ENCODE measurements at places on chromosomes 2 and 18.

DNA sequence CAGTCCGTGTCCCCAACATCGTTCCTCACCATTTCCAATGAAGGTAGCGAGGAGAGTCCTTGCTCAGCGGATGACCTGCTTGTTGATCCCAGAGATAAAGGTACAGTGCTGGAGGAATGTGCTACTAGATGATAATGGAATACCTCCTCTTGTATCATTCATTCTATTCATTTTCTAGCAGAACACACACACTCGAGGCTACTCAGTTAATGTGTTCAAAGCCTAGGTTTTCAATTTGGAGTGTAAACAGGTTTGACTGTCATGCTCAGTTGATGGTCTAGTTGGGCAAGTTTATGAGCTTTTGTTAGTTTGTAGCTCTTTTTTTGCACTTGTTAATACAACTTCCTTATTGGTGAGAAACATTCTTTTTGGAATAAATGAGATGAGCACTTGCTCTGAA is 114.2 kb downstream of the ICA1L start:
- DNase-seq: no peak

DNA sequence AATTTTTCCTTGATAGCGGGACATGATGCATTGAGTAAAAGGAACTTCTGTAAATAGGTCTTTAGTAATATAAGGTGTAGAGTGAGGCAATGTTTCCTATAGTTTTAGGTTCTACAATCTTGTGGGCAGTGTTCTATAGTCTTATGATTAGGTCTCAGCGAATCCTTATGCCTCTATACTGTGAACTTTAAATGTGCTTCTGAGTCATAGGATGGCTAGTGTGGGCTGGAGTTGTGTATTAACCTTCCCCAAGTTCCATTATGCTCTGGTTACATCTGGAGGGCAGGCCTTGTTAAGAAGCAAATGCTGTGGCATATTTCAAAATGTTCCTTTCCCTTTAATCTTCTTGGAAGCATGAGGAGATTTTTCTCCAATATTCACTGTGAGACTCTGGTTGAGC is 73.5 kb downstream of the ROCK2 start:
- no peak for DNase-seq

- DNase-seq: no peak
These were observed 1.4 kb downstream of the PSME4 start for GRCh38 chr2:53969285-53969967.

DNA sequence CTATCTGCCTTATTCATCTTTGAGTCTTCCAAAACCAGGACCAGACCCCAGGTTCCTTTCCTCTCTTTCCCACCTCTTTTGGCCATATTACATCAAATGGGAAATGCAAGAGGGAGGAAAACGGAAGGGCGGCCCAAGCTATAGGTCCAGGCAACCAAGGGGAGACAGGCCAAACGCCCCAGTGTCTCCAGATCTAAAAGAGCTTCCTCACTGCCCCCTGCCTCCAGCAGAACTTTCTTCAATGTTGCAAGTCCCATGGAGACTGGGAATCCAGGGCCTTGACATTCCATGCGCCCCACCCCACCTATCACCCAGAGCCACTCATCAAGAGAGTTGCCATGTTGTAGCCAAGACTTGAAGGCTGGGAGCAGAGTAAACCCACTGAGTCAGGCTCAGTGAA is 15.4 kb downstream of the TNS1 start:
- no peak for DNase-seq

DNA sequence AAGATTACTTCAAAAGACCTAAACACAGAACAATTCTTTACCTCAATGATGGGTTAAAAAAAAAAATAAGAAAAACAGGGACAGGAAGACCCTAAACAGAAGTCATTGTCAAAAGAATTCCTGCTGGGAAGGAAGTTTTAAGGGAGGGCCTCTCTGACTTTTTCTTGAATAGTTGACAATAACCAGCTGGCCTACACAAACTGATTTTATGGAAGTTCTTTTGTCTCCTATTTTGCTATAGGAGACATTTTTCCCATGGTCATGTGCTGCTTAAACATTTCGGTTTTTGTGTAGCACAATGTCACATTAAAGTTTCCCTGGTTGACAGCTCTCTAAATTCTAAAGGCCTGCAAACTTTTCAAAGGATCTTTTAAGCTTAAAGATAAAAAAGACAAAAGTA is 55.3 kb downstream of the RFTN2 start:
- DNase-seq: no peak

DNA sequence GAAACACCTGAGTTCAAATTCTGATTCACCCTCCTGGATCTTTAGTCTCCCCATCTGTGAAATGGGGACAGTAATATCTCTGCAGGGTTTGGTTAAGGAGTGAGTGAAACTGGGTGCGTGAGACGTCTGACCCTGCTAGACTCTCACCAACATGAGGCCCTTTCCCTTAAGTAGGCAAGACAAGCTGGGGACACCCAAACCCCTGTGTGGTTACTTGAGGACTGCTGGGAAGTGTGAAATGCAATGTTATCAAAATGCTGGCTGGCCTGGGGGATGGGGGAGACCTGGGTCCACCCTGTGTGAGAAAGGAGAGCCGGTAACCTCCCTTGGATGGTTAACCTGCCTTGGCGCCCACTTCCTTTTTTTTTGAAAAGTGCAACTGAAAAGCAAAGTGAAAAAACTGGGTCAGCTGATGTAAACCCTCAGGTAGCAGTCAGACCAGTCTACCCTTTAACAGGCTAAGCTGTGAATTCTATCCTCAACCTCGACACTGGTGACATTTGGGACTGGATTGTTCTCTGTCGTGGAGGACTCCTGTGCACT is 82.3 kb downstream of the INPP5D start:
- DNase-seq: no peak

GRCh38 chr2:16120591-16121180 is 180.3 kb downstream of the MYCN start:
- DNase-seq: no peak

Measured in stimulated activated CD4-positive, alpha-beta T cell treated with anti-CD3 and anti-CD28 coated beads, Interleukin-12 subunit alpha, Interleukin-12 subunit beta, amount 100 ng/mL, for 4 hours (primary cell).